ENCODE measurements at places on chromosomes 16 and 17.

GRCh38 chr17:76868176-76868668 lies at the start of gene MGAT5B:
Gene MGAT5B (plus strand): TSS chr17:76868404. CDS start chr17:76869030, 626 bp downstream.
- DNase-seq: peak; percentile 80

GRCh38 chr17:63066158-63066813 lies 100.3 kb downstream of the TANC2 start:
- peak; percentile 4 for DNase-seq

GRCh38 chr16:27179500-27180072 lies 23.7 kb upstream of the KDM8 start:
- peak; percentile 67 for DNase-seq

- DNase-seq: no peak
Observed at GRCh38 chr16:71564335-71564967, 12.4 kb downstream of the TAT start.

GRCh38 chr17:50479522-50480141 lies 972 bp downstream of the RSAD1 start:
- peak; percentile 81 for DNase-seq

DNA sequence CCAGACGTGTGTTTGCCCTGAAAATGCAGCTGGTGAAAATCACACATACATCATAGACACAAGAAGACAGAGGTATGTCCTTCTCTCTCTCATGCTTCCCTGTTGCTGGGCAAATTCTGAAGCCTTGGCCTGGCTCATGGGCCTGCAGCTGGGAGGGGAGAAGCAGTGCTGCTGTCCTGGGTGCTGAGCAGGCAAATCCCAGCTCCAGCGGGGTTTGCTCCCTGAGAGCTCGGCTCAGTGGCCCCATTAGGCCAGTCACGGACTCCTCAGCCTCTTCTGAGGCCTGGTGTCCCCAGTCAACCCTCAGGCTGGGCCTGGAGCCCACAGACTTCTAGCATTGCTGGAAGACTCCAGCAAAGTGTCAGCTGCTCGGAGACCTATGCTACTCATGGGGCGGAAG lies 11.7 kb downstream of the RHBDL3 start:
- peak; percentile 50 for DNase-seq

DNA sequence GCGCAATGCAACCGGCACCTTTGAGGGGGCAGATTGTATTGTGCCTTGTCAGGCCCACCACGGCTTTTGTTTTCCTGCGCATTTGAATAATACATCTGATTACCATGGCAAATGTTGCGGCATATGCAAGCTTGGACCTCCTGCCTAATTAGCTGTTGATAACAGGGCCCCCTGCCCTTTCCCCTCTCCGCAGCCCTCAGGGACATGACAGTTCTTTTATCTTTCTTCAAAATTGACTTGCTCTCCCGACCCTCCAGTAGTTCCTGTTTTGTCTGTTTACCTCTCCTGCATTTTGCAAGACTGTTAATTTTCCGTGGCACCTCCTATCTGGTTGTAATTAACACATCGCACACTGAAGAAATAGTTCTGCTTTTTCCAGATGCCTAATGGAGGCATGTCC lies 86.8 kb downstream of the RBFOX1 start:
- DNase-seq: no peak

- DNase-seq: no peak
Observed at GRCh38 chr17:5922476-5922875, 147.7 kb upstream of the WSCD1 start.

- DNase-seq: peak; percentile 28
Observed at GRCh38 chr17:82519971-82520903, 705 bp downstream of the FOXK2 start.

DNA sequence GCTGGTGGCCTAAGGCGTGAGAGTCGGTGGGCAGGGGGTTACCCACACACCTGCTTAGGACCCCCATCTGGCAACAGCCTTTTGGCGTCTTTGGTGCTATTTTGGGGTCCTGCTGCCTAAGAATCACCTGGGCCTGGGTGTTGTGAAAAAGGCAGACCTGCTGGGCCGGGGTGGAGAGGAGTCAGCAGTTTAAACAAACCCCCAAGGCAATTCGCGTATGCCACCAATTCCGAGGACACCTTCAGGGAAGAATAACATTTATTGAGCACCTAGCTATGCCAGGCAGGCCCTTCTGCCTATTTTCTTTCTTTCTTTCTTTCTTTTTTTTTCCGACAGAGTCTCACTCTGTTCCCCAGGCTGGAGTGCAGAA lies 53.9 kb upstream of the TOB1 start:
- DNase-seq: no peak

- no peak for DNase-seq
Observed at GRCh38 chr17:13925579-13925978, 143.7 kb upstream of the COX10 start.

- no peak for DNase-seq
Observed at GRCh38 chr17:50467855-50468303, 801 bp downstream of the CHAD start.

Measured in EH (cell line).